Keratinocyte (primary cell): ENCODE measurements at places on chromosomes 2 and 18. TPM values are rescaled to one million over a fixed set of nuclear protein-coding genes. Genes with fewer than 3 reads are reported as not detected.

GRCh38 chr2:181786371-181787228 is 104.9 kb upstream of the ITPRID2 start:
- H3K4me1 ChIP-seq, result peaks cover 72% of the 10 kb centered on the region
- no peaks in the 10 kb centered on the region for H3K27me3 ChIP-seq
- H3K4me3 ChIP-seq, result no peak overlapping the region
- H3K27ac ChIP-seq, result peak overlapping the region; percentile 87
- no peak for DNase-seq

Gene TCF7L1
- 0.82 to 2.6 TPM (median 1.0 TPM) in 3 replicates for polyA plus RNA-seq

DNA sequence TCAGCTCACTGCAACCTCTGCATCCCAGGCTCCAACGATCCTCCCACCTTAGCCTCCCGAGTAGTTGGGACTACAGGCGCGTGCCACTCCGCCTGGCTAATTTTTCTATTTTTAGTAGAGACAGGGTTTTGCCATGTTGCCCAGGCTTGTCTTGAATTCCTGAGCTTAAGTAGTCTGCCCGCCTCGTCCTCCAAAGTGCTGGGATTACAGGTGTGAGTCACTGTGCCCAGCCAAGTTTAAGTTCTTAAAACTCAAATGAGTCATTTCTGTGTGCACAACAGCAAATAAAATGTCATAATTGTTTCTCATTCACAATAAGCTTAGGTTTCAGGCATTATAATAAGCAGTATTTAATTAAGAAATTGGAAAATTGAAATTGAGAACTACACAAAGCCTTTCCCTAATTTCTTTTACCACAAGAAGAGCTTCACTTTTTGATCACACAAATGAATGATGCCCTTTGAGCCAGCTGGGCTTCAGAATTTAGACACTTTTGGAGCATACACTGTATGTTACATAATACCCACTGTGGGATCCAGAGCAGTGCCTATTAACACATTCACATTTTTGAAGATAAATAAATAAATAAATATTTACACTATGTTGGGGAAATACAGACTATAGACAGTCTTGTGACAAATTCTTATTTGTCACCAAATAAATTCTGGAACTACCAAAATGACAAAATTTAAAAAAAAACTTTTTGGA is 8.6 kb upstream of the ME2 start:
- DNase-seq, result peak; percentile 91
- H3K36me3 ChIP-seq, result no peaks in the 10 kb centered on the region
- peaks cover 24% of the 10 kb centered on the region for H3K4me1 ChIP-seq
- H3K4me3 ChIP-seq, result no peak overlapping the region

Gene CDH19
- polyA plus RNA-seq, result not detected in 3 replicates

DNA sequence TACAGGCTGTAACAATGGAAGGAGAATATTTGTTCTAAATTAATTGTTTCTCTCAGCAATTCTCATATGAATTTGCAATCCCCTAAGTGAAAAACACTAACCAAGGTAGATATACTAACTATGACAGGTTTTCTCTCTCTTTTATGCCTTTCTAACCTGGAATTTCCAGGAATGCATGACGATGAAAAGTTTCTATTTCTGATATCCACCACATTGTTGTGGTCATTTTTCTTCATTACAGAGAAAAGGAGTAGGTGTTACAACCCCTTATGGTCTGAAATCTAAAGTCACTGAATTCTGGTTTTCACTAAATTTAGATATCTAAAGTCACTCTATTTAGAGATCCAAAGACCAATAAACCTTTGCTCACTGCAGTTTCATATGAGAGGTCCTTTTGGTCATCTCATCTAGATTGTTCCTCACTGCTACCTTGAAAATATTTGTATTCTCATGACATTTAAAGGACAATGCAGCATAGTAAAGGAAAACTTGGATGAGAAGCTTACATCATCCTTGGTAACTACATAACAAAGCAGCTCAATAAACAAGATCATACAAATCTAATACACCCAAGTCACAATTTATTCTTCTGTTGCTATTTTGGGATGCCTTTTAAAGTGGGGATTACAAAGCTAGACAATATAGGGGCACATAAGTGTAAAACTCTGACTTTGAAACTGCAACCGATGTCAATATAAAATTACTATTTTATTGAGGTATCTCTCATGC is 85.8 kb downstream of the TCF4 start:
- no peak for DNase-seq
- H3K36me3 ChIP-seq, result no peaks in the 10 kb centered on the region
- H3K27ac ChIP-seq, result no peak overlapping the region
- no peak overlapping the region for H3K4me3 ChIP-seq
- peaks cover 9% of the 10 kb centered on the region for H3K4me1 ChIP-seq
